H9 (cell line): ENCODE measurements at places on chromosomes 11 and 22.

- DNase-seq = no peak
Observed at GRCh38 chr11:44004452-44005062, 43.2 kb upstream of the ACCSL start.

GRCh38 chr11:119608781-119609180 is 120.2 kb downstream of the NECTIN1 start:
- DNase-seq = no peak

- DNase-seq = no peak
Observed at GRCh38 chr11:44257338-44258189, 52.4 kb downstream of the ALX4 start.

DNA sequence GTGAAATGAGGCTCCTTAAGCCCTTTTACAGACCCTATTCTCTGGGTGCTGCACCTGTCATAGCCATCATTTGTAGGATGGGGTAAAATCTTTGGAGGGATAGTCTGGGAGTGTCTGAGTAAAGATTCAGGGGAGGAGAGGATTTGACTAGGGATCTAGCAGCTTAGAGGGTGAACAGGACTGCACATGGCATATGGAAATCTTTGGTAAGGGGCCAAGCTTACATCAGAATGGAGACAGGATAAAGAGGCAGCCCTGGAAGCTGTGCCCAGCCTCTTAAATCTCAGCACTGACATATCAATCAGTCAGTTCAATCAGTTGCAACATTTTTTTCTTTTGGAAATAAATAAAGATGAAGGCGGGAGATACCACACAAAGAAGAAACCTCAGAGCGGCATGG is 301.8 kb upstream of the CADM1 start:
- no peak for DNase-seq
